ENCODE measurements at places on chromosomes 6 and 20. TPM values are rescaled to one million over a fixed set of nuclear protein-coding genes. Genes with fewer than 3 reads are reported as not detected.

Gene OTOR
- not detected for total RNA-seq

Gene PDYN
- total RNA-seq, result not detected

Gene GINS1
- total RNA-seq, result 1.3 TPM

Gene PNPLA1
- 0.14 TPM for total RNA-seq

DNA sequence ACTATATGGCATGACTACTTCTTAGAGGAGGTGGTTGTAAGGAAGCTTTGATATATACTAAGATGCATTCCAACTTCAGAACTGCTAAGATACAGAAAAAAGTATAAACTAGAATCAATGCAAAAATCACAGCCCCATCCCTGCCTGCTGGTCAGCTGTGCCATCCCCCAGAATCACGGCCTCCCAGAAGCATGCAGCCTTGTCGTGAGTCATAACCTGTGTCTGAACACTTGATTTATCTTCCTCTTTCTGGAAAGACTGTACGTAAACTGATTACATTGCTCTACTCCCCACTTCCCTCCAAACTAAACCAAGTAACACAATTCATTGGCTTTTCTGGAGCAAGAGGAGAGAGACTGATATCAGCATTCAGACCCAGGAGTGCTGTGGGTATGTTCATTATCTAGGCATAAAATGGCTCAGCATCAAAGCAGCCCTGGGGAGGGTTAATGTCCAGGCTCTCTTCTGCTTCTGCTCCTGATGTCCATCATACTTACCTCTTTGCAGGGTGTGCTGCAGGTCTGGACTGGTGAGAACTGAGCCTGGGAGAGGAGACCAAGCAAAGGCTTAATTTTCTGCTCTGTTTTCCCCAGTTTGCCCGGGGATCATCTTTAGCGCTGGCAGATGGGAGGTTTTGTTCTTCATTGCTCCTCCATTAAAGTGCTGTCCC, 18.4 kb downstream of the SCP2D1 start:
- H3K27ac ChIP-seq, result no peak overlapping the region
- DNase-seq, result no peak
- no peaks in the 10 kb centered on the region for H3K36me3 ChIP-seq

GRCh38 chr20:48374991-48375595, 452.7 kb downstream of the PREX1 start:
- H3K4me1 ChIP-seq, result no peaks in the 10 kb centered on the region
- H3K27me3 ChIP-seq, result no peaks in the 10 kb centered on the region
- H3K36me3 ChIP-seq, result no peaks in the 10 kb centered on the region
- no peak overlapping the region for H3K27ac ChIP-seq

DNA sequence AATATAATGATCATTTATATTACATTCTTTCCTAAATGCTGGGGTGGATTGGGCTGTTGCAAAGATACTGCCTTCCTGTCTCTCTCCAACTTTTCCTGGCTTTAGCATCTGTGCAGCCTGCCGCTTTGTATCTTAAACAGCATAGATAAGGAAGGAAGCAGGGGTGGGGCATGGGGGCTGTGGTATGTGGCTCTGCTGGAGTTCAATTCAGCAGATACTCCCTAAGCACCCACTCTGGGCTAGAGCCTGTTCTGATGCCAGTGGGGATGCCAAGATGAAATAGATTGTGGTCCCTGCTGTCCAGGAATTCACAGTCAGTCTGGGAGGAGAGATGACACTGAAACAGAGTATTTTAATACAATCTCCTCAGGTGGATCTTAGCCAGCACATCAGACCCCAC, 56.8 kb downstream of the EIF2S2 start:
- peaks cover under 1% of the 10 kb centered on the region for H3K36me3 ChIP-seq
- H3K27me3 ChIP-seq, result no peaks in the 10 kb centered on the region
- no peak overlapping the region for H3K4me3 ChIP-seq
- no peak overlapping the region for H3K27ac ChIP-seq
- peaks cover 18% of the 10 kb centered on the region for H3K4me1 ChIP-seq
- no peak for DNase-seq

GRCh38 chr20:33724439-33725094, 4.5 kb upstream of the PXMP4 start:
- no peak for DNase-seq
- H3K27ac ChIP-seq, result no peak overlapping the region
- H3K4me3 ChIP-seq, result no peak overlapping the region

- H3K27ac ChIP-seq, result no peak overlapping the region
- H3K4me1 ChIP-seq, result no peaks in the 10 kb centered on the region
- no peak overlapping the region for H3K4me3 ChIP-seq
- H3K27me3 ChIP-seq, result no peaks in the 10 kb centered on the region
- DNase-seq, result no peak
These were observed 76.1 kb upstream of the PHACTR1 start for GRCh38 chr6:12640438-12640837.

- no peaks in the 10 kb centered on the region for H3K27me3 ChIP-seq
- H3K36me3 ChIP-seq, result no peaks in the 10 kb centered on the region
- H3K4me3 ChIP-seq, result no peak overlapping the region
- no peaks in the 10 kb centered on the region for H3K4me1 ChIP-seq
- H3K27ac ChIP-seq, result no peak overlapping the region
These were observed 291.8 kb downstream of the LRFN2 start for GRCh38 chr6:40295251-40295950.

GRCh38 chr6:77466055-77466450, 2.8 kb upstream of the HTR1B start:
- peaks cover 38% of the 10 kb centered on the region for H3K4me1 ChIP-seq
- DNase-seq, result no peak
- no peaks in the 10 kb centered on the region for H3K36me3 ChIP-seq
- H3K4me3 ChIP-seq, result peak overlapping the region; percentile 33

GRCh38 chr20:25864326-25864962, 167.8 kb upstream of the ZNF337 start:
- H3K36me3 ChIP-seq, result no peaks in the 10 kb centered on the region
- no peak overlapping the region for H3K27ac ChIP-seq
- no peak overlapping the region for H3K4me3 ChIP-seq

GRCh38 chr6:133499662-133500061, 258.5 kb downstream of the EYA4 start:
- no peak overlapping the region for H3K27ac ChIP-seq
- H3K36me3 ChIP-seq, result no peaks in the 10 kb centered on the region
- DNase-seq, result no peak
- H3K4me1 ChIP-seq, result no peaks in the 10 kb centered on the region

DNA sequence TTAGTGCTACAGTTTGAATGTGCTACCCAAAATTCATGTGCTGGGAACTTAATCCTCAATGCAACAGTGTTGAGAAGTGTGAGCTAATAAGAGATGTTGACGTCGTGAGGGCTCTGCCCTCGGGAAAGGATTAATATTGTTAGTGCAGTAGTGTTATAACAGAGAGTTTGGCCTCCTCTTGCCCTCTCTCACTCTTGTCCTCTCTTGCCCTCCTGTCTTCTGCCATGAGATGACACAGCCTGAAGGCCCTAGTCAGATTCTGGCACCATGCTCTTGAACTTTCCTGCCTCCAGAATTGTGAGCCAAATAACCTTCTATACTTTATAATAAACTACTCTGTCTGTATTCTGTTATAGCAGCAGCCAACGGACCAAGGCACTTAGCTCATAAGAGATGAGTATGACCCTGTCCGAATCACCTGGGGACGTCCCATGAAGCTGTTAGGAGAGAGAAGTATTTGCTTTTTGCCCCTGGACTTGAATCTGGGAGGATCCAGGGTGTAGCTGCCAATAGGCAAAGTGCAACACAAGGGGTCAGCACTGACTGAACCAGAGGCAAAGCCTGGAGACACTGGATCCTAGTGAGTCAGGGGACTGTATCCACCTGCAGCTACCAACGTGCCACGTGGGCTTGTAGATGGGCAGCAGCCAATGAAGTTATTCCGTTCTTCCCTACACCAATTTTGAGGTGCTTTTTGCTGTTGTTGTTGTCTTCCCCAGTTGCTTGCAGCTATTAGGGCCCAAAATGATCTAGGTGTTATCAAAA, 233.7 kb downstream of the THBS2 start:
- H3K36me3 ChIP-seq, result no peaks in the 10 kb centered on the region
- no peaks in the 10 kb centered on the region for H3K27me3 ChIP-seq
- H3K27ac ChIP-seq, result no peak overlapping the region

GRCh38 chr6:8278562-8278961, 156.8 kb downstream of the SLC35B3 start:
- no peaks in the 10 kb centered on the region for H3K27me3 ChIP-seq
- no peak overlapping the region for H3K4me3 ChIP-seq
- H3K36me3 ChIP-seq, result no peaks in the 10 kb centered on the region
- peaks cover 8% of the 10 kb centered on the region for H3K4me1 ChIP-seq

Data from natural killer cell (primary cell).